Osteoblast (primary cell): ENCODE measurements at places on chromosomes 13 and 19. TPM values are rescaled to one million over a fixed set of nuclear protein-coding genes. Genes with fewer than 3 reads are reported as not detected.

NEK5 gene
- 0.29 and 0.36 TPM in 2 replicates for total RNA-seq

ZFP36 gene
- 6.2 and 6.5 TPM in 2 replicates for total RNA-seq

URI1 gene
- 72.8 and 86.1 TPM in 2 replicates for total RNA-seq

ARL11 gene
- total RNA-seq: not detected in 2 replicates

APC2 gene
- 0.29 and 0.36 TPM in 2 replicates for total RNA-seq

OR7A5 gene
- total RNA-seq: not detected in 2 replicates

ZNF254 gene
- total RNA-seq: 15.2 and 16.2 TPM in 2 replicates

PGLYRP2 gene
- not detected in 2 replicates for total RNA-seq

ODAD3 gene
- total RNA-seq: under 0.01 TPM in 2 replicates

BST2 gene
- total RNA-seq: 10.1 and 13.8 TPM in 2 replicates

ZNF121 gene
- total RNA-seq: 39.1 and 40.1 TPM in 2 replicates

SYCN gene
- total RNA-seq: not detected in 2 replicates

UBE2L5 gene
- 0.59 TPM in 1 of 2 replicates, not detected in the other for total RNA-seq

LHFPL6 gene
- 87.2 and 112 TPM in 2 replicates for total RNA-seq

POU2F2 gene
- total RNA-seq: under 0.01 and 0.88 TPM in 2 replicates

PLVAP gene
- not detected in 2 replicates for total RNA-seq

DNA sequence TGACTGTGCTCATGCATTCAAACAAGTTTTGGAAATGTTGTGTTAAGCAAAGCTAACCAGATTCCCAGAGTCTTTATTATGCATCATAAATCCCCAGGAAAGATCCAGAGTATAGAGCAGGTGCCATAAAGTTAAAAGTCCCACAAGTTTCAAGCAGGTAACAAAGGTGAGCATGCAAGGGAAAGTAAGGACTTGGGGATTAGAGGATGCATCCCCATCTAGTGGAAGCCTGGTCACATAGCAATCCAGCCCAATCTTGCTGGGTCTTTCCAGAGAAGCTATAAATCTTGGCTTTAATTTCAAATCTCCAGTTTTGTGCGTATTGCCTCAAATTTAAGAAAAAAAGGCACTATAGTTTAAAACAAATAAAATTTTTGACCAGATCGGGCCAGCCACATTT lies 72.7 kb downstream of the ZNF254 start:
- no peak for DNase-seq

- no peak for DNase-seq
Measured at GRCh38 chr13:57739543-57740190, 108.1 kb downstream of the PCDH17 start.

DNA sequence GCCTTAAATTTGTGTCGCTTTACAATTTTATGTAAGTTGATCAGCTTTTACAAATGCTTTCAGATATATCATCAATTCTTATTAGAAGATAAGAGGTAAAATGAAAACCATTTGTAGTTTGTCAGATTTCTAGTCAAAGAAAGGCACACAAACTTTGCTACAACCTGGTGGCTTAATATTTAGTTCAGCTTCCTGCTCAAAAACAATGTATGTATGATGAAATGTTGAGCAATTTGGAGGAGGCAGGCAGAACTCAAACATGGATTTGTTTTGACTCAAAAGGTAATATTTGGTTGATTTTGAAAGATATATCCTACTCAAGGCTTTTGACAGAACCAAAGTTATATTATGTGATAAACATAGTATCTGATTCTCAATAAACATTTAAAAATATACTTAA lies 24.2 kb downstream of the NEK5 start:
- no peak for DNase-seq

GRCh38 chr19:10102787-10103236 lies 334 bp upstream of the ANGPTL6 start:
- DNase-seq: peak; percentile 36

- DNase-seq: peak; percentile 95
Measured at GRCh38 chr19:6718741-6719539, 1.5 kb downstream of the C3 start.

- no peak for DNase-seq
Measured at GRCh38 chr19:29302002-29302928, 89.3 kb upstream of the UQCRFS1 start.

DNA sequence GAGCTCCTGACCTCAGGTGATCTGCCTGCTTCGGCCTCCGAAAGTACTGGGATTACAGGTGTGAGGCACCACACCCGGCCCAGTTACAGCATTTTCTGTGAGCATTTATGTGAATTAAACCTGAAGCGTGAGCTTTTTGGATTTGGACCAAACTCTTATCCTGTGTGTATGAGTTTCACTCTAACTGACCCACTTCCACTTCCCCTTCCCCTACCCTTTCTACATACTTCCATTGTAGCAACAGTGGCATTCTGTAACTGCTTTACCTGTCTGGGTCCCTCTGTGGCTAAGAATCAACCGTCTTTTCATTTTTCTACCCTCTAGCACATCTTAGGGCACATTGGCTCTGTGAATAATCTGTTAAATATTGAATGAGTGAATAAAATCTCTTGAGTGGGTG lies 16.2 kb downstream of the FRY start:
- DNase-seq: no peak

DNA sequence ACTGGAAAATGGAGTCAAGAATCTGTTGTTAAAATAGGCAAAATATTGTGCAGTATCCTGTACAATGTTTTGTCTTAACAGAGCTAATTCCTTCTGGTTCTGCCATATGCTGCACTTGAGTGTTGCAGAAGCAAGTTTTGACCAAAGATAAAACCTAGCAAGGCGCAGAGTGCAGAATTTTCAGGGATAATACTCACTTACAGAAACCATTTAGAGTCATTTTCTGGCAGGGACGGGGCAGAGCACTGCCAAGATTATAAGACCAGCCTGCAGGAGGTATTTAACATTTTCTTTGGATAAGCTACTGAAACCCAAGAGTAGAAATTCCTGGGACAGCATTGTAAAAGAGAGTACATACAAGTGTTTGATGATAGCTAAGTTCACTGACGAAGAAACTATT lies 159.5 kb upstream of the EDNRB start:
- no peak for DNase-seq

- DNase-seq: no peak
Measured at GRCh38 chr13:51783428-51784094, 20.4 kb downstream of the DHRS12 start.

- DNase-seq: no peak
Measured at GRCh38 chr19:1896508-1896907, 8.7 kb upstream of the ADAT3 start.

DNA sequence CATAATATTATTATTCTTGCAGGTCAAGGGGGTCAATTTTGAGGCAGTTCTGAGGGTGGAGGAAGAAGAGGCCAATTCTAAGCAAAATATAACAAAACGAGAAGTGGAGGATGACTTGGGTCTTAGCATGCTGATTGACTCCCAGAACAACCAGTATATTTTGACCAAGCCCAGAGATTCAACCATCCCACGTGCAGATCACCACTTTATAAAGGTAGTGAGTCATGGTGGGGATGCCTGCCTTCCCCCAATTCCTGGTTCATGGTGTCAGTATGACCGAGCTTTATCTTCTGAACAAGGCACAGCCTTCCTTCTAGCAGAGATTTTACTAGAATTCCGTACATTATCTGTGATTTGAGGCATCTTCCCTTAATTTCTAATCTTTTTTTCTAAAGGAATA lies 9.4 kb upstream of the DCUN1D2 start:
- DNase-seq: peak; percentile 92

GRCh38 chr13:111526922-111527321 lies 206.5 kb downstream of the TEX29 start:
- no peak for DNase-seq

- no peak for DNase-seq
Measured at GRCh38 chr13:46844431-46844830, 47.5 kb upstream of the ESD start.

DNA sequence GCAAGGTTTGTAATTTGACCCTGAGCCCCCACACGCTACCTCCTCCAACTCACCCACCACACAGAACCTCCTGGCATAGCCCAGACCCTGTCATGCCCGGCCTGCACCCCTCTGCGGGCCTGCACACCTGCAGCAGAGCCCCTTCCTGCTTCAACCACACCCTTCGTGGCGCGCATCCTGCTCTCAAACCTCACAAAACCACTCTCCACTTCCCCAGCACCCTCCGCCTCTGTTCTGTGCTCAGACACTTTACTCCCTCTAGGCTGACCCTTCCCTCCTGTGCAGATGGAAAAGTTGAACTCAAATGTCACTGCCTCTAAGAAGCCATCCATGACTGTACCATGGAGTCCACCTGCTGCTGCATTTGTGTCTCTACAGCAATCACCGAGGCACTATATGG lies 28.5 kb downstream of the FAAP24 start:
- no peak for DNase-seq

DNA sequence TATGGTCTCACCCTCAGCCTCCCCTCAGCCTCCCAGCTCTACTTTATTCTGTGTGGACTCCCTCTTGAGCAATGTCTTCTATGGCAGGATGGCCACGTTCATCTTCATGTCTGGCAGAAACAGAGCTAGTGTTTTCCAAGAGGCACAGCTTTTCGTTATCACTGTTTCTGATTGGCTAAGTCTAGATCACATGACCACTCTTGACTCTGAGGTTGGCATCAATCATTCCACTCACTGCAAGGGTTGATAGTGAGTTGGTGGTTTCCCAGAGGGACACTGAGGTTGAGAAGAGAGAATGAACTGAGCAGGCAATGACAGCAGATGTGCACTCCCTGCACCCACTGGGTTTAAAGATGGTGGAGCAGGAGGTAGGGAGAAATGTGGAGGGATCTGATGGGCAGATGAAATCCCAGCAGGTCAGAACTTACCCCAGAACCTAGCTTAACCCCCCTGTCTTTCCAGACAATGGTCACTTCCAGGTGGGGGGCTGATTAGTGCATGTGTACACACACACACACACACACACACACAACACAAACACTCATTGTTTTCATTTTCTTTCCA lies 26.3 kb upstream of the UQCRFS1 start:
- DNase-seq: no peak

- DNase-seq: peak; percentile 77
Measured at GRCh38 chr19:40689339-40690049, 957 bp downstream of the NUMBL start.

- no peak for DNase-seq
Measured at GRCh38 chr19:51431124-51431523, 13.7 kb upstream of the SIGLEC10 start.

DNA sequence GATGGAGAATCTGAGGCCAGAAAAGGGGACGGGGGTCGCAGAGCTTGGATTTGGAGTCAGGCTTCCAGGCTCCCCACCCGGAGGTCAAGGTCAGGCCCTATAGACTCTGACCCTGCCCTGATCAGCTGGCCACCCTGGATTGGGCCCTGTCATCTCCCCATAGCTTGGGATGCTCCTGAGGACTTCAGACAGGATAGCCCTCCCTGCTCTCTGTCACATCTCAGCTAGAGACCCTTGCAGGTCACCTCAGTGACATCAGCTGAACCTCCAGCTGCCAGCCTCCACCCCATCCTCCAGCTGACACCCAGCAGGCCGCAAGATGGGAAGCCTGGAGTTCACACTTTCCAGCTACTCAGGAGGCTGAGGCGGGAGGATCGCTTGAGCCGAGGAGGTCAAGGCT lies 2.8 kb upstream of the TPM4 start:
- DNase-seq: no peak

- DNase-seq: no peak
Measured at GRCh38 chr13:25920277-25920676, 131.5 kb downstream of the SHISA2 start.

GRCh38 chr19:30804751-30805150 lies 432.6 kb downstream of the ZNF536 start:
- DNase-seq: no peak

DNA sequence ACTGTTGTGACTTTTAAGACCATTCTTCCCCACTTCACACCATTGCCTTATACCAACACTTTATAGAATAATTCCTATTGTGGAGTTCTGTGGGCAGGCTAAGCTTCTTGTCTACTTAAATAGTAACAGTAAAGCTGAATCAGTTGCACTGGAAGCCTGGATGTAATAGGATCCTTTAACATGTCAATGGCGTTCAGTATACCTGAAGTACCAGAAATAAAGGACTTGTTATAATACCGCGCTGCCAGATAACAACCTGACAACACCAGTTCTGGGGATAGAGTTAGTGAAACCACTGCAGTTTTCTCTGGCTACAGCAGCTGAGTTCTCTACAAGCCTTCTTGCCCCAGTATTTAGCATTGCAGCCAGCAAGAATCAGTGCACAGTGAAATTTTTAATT lies 52.0 kb upstream of the TNFRSF19 start:
- DNase-seq: no peak

GRCh38 chr19:32537580-32537979 lies 43.4 kb upstream of the PDCD5 start:
- no peak for DNase-seq

DNA sequence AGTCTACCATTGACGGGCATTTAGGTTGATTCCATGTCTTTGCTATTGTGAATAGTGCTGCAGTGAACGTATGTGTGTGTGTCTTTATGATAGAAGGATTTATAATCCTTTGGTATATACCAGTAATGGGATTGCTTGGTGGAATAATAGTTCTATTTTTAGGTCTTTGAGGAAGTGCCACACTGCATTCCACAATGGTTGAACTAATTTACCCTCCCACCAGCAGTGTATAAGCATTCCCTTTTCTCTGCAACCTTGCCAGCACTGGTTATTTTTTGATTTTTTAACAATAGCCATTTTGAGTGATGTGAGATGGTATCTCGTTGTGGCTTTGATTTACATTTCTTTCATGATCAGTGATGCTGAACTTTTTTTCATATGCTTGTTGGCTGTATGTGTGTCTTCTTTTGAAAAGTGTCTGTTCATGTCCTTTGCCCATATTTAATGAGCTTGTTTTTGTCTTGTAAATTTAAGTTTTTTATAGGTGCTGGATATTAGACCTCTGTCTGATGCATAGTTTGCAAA lies 37.5 kb downstream of the RFC3 start:
- no peak for DNase-seq

DNA sequence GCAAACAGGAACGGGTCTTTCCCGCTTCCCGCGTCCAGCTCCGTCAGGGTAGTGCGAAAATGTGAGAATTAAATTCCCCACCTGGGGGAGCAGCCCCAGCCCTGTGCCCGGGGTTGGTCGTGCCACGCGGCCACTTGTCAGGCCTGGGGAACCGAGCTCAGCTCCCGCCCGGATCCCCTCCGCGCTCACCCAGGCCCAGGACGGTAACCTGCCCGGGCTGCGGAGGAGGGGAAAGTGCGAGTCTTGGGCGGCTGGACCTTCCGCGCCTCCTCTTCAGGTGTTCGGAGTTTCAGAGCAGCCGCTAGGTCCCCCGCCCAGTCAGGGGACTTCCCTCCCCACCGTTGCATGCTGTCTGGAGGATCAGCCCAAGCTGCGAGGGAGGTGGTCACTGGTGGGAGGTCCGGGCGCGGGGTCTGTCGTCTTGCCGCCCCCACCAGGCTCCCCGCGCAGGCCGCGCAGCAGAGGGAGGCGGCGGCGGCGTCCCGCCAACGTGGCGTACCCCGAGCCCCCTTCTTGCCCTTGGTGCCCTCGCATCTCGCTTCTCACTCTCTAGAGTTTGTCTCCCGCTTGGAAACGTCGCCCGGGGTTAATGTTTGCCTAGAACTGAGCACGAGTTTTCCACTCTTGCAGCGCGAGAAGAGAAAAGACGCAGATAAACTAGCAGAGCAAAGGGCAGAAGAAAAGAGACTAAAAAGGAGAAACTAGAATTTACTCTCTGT lies 8.1 kb downstream of the URAD start:
- DNase-seq: peak; percentile 54

DNA sequence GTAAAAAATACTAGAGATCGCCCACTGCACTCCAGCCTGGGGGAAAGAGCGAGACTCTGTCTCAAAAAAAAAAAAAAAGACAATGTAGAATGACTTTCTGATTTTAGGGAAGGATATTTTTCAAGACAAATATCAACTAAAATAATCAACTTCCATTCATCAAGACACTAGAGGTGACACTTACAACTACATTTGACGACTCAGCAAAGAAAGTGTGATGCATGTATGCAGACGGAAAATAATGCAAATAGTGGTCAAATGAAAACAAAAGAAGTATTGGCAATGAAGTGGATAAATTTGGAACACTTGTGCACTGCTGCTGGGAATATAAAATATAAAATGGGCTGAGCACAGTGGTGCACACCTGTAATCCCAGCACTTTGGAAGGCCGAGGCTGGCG lies 12.2 kb downstream of the TMEM161A start:
- DNase-seq: no peak
